ENCODE measurements at places on chromosomes 12 and 14. TPM values are rescaled to one million over a fixed set of nuclear protein-coding genes. Genes with fewer than 3 reads are reported as not detected.

The LRFN5 gene
- polyA plus RNA-seq, result 8.9 TPM

The FGF23 gene
- 0.15 TPM for polyA plus RNA-seq

The BBS10 gene
- 16.2 TPM for polyA plus RNA-seq

- no peak for DNase-seq
These were observed 164.1 kb downstream of the SRGAP1 start for GRCh38 chr12:64008596-64008995.

GRCh38 chr12:50706606-50707005, 57.3 kb upstream of the ATF1 start:
- DNase-seq, result no peak

DNA sequence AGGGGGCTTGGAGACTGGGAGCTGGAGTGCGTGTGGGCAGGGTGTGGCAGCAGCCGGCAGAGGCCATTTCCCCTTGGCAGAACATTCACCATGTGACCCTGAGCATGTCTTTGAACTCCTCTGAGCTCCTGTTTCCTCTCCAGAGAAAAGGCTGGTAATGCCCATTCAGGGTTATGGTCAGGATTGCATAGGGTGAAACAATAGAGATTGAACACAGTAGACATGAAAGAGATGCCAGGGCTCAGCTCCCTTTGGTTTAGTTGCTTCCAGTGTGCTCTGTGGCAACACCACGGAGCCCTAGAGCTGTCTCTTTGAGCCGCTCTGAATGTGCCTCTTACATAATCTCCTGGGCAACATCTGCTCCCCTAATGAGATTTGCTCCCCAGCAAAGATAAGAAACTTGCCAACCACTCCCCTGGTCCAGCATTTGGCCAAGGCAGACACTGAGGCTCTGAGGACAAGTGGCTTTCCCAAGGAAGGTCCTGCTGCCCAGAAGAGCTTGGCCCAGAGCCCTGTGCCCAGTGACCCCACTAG, 4.6 kb downstream of the IFI27 start:
- no peak for DNase-seq
